ENCODE measurements at places on chromosomes 13 and 19.

GRCh38 chr13:35763782-35764123 is 287.3 kb upstream of the MAB21L1 start:
- no peak for DNase-seq

DNA sequence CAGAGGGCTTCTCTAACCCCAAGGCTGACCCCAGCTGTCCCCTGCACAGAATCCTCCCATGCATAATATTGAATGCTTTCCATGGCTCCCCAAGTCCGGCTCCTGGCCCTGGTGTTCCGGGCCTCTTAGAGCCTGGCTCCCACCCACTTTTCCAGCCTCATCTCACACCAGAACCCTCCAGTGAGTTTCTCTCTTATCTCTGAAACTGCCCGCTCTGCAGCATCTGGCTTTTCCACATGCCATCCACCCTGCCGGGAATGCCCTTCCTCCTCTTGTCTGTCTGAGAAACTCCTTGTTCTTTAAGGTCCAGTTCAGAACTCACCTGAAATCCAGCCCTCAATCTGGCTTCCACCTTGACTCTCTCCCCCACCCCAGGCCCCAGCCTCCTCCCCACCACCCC is 6.8 kb downstream of the SYNGR4 start:
- no peak for DNase-seq

DNA sequence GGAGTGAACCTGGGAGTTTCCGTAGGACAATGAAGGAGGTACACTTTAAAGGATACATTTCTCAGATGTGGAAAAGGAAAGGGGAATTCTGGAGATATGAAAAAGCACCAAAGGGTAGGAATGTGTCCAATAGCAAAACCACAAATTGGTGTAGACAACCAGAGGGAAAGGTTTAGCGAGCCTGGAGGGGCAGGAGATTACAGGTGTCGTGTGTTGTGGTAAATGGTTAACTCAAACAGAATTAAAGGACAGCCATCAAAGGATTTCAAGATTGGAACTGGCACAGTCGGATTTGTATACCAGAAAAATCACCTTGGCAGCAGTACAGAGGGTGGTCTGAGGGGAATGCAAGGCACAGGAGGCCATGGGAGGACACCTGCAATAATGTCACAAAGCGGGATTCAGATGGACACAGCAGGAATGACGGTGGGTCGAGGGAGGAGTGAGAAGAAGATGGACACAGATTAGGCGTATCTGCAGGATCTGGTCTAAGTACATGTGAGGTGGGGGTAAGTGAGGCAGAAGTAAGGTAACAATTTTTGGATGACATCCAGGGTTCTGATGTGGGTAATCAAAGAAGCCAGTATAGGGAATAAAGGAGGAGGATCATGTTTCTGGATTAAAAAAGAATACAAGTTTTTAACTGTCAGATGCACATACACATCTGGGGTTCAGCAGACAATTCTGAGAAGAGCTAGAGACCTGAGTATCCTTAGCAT is 361.6 kb downstream of the KLF12 start:
- DNase-seq: no peak

DNA sequence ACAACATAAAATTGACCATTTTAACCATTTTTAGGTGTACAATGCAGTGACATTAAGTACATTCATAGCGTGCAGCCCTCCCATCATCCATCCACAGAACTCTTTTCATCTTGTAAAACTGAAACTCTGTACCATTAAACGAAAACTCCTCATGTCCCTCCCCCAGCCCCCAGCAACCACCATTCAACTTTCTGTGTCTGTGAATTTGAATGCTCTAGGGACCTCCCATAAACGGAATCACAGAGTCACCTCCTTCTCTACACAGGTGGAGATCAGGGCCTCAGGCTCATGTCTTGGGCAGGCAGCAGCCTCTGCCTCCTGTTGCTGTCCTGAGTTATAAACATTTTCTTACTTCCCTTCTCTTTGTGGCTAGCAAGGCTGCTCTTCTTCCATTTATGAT is 7.3 kb upstream of the CCNE1 start:
- no peak for DNase-seq

- no peak for DNase-seq
These were observed 20.1 kb downstream of the SLC25A15 start for GRCh38 chr13:40809471-40809870.

DNA sequence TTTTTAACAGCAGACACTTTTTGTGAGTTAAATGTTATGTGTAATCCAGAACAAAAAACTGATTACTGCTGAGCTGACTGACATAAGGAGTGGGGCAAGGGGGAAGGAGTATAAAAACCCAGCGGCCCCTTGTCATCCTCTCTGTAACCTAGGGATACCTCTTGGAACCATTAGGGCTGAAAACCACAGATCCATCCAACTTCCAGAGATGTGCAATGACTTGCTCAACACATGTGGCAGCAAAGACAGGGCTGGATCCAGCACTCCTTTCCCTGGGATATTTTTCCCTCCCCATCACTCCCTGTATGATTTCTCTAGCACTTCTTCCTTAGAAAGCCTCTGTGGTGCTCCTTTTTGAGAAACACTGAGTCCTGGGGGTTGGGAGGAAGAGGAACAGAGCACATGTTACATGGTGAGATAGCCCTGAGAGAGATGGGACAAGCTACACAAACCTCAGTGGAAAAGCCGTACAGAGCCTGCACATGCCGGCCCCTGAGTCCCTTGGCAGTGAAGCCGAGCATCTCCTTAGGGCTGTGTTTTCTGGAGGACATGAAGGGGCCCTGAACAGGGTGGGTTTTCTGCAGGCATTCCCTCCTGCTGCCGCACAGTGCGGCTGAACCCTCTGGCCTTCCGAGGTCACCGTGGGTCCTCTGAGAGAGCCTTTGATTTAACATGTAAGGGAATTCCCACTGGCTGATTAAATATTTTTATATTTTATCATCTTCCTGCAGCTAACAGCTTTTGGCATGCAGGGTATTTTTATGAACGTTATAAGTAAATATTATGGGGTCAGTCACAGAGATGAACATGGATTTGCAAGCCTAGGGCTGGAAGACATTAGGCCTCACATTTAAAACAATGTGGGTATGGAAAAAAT is 219.9 kb downstream of the COG6 start:
- no peak for DNase-seq

- peak; percentile 16 for DNase-seq
These were observed 133.2 kb downstream of the VWA8 start for GRCh38 chr13:41827507-41828213.

GRCh38 chr13:106918557-106918860 is 350.6 kb upstream of the ARGLU1 start:
- no peak for DNase-seq

- DNase-seq: no peak
These were observed 5.9 kb upstream of the MLNR start for GRCh38 chr13:49213997-49214916.

- DNase-seq: no peak
These were observed at the start of gene PGLYRP2 for GRCh38 chr19:15479391-15480345. Gene PGLYRP2, minus strand, starts transcription at chr19:15479501. Its CDS starts 130 bp downstream, at chr19:15479371.

GRCh38 chr13:37531049-37531448 is 67.5 kb downstream of the POSTN start:
- no peak for DNase-seq

DNA sequence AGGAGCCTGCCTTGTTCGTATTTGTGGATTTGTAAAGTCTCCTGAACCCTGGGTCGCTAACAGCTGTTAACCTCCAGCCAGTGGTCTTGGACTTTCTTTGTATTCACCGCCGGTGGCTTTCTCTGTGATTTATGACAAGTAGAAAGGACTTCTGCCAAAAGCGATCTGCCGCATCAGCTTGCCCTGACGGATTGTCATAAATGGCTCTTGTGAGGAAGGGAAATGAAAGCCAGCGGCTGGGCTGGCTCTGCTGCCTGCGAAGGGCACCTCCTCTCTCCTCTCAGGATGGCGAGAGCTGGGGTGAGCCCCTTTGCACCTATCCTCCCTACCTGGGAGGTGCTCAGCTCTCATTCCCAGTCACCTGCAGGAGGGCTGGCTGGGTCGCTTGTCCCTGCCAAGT is 25.6 kb downstream of the DHRS12 start:
- no peak for DNase-seq

GRCh38 chr13:68888832-68889231 is 1218.8 kb upstream of the ATXN8OS start:
- DNase-seq: no peak

DNA sequence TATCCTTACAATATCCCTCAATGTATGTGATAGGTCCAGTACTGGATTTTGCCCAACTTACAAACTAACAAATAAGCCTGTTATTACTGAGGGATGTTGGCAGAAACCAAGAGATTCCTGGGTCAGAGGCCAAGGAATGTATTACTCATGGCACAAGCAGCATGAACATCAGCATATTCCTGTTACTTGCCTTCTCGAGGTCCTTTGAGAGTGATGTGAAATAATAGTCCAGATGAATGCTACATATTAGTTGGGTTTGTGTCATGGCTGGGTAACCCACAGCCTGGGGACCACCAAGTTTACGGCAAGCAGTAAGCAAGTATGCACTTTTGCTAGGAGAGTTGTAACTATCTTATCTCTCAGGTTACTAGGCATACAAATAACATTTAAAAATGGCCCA is 384.5 kb upstream of the GPC6 start:
- no peak for DNase-seq

GRCh38 chr13:29454931-29455481 is 140.5 kb downstream of the SLC7A1 start:
- no peak for DNase-seq

- no peak for DNase-seq
These were observed 135.9 kb downstream of the RAP2A start for GRCh38 chr13:97569841-97570240.

DNA sequence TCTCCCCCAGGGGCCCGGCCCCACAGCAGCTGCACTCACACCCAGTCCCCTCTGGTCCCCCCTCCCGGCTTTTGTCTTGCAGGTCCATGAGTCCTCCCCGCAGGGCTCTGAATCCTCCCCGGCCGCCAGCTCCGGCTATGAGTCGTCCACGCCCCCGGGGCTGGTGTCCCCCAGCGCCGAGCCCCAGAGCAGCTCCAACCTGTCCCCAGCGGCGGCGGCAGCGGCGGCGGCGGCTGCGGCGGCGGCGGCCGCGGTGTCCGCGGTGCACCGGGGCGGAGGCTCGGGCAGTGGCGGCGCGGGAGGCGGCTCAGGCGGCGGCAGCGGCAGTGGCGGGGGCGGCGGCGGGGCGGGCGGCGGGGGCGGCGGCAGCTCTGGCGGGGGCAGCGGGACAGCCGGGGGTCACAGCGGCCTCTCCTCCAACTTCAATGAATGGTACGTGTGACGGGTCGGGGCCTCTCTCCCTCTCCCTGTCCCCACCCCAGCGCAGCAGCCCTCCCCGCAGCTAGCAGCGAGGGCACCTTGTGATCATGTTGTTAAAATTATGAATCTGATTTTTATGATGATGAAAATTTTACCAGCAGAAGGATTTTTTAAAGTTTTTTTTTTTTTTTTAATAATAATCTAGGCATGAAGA is 3.8 kb downstream of the ZIC2 start:
- DNase-seq: no peak

DNA sequence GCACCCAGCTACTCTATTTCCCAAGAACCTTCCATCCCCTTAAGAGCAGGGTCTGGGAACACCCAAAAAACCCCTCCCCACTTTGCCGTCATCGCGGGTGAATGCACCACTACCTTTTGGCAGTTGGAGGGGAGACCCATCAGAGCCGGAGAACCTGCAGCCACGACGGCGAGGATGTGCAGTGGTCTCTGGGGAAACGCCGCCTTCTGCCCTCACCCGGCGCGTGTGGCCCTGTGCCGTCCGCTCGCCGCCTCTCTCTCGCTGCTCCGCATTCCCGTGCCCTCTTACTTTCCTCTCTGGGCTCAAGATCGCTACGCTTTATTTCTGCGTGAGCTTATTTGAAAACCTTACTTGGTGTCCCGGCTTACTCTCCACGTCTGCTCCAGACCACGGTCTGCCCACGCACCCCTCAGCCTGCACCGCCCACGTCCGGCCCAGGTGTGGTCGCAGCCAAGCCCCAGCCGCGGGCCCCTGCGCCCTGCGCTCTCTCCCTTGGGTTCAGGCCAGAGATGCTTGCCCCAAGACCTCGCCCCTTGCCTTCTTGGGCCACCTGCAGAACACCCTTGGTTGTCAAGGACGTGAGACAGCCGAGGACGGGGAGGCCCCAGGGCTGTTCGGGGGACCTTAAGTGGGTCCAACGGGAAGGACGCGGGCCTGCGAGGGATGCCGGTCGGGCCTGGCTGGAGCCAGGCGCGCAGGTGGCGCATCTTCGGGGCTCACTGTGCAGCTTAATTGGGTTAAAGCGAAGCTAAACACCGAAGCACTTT is 2.0 kb upstream of the MAB21L1 start:
- DNase-seq: no peak

DNA sequence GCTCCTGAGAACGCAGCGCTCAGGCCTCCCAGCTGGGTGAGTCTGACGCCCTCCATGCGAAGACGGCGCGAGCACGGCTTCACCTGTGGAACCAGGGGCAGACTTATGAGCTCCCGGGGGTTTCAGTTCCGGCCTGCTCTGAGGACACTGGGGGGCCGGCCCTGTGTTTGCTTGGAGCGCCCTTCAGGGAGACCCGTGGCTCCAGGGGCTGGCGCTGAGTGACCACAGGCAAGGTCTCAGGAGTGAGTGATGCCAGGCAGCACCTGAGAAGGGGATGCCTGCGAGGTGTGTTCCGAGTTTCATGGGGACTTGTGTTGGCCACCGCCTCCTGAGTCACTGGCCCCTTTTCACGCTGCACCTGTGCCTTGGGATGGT is 4.5 kb downstream of the MCF2L start:
- DNase-seq: no peak

DNA sequence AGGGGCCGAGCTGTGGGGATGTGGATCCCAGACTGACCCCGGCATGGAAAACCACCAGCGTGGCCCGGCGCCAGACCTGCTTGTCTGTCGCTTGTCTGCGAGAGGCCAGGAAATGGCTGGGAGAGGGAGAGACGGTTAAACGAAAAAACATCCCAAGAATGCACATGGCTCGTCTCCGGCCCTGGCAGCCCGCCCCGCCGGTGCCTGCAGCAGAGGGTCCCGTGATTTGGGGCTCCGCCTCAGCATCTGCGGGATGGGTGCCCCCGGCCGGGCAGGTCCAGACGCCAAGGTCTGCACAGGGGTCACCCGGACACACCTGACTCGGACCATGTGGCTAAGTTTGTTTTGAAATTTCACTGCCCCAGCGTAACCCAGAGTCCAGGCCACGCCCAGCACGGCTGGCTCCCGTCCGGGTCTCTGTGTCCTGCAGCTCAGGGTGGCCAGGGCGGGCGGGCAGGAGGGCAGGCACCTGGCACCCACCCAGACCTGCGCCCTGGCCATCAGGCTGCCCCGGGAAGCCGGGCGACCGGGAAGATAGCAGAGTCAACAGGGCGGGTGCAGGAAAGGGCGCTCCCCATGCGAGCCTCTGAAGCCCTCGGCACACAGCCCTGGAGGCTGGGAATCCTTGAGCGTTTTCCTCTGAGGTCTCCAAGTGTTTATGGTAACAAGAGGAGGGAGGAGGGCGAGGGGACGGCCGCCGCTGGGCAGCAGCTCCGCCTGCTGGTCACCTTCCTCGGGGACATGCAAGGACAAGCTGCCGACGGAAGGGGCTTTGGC is 103.2 kb downstream of the GADD45B start:
- DNase-seq: peak; percentile 71

- DNase-seq: no peak
These were observed 824.0 kb downstream of the PCDH9 start for GRCh38 chr13:66405908-66406802.
